ENCODE measurements at places on chromosomes 5 and 9.

DNA sequence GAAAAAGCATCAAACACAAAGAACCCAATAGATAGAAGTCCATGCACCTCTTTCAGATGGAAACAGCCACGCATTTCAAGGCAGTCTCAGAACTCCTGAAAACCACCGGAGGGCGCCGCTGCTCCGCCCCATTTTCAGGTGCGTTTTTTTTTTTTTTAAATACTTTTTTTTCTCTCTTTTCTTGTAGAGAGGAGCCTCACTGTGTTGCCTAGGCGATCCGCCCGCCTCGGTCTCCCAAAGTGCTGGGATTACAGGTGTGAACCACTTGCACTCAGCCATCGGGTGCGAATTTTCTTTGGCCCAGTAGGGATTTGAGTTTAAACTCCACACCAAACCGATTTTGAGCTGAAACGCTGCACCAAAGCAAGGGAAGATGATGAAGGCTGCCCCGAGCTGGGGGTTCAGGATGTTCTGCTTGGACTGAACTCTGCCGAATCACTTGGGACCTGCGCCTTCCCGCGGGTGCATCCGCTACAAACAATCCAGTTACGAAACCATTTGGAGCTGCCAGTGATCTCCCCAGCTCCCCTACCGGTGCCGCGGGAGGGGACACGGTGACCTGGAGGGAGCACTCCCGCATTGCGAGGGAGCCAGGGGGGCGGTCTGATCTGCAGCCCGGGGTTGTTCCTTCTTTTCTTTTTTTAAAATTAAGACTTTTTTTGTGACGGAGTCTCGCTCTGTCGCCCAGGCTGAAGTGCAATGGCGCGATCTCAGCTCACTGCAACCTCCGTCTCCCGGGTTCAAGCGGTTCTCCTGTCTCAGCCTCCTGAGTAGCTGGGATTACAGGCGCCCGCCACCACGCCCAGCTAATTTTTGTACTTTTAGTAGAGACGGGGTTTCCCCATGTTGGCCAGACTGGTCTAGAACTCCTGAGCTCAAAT, 1.4 kb downstream of the PTGR1 start:
- peak; percentile 26 for DNase-seq

DNA sequence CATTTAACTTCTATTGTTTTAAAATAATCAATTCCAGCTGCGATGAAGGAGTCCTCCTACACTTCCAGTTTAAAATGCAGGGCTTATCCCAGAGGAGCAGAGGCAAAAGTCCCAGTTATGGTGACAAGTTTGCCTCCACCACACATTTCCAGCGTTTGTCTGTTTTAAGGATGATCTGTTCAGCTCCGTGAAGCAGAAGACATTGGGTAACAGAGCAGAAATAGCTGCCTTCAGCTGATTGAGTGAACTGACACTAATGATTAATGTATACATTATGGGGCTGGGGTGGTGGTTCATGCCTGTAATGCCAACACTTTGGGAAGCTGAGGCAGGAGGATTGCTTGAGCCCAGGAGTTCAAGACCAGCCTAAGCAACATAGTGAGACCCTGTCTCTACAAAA, 127.6 kb downstream of the HSD17B3 start:
- no peak for DNase-seq

GRCh38 chr5:139262059-139262741, 31.3 kb upstream of the MATR3 start:
- no peak for DNase-seq

- no peak for DNase-seq
Measured at GRCh38 chr5:130066644-130067043, 162.4 kb downstream of the CHSY3 start.

- DNase-seq: no peak
Measured at GRCh38 chr5:72185496-72186329, 78.4 kb downstream of the MAP1B start.
